NCI-H1436 (cell line): ENCODE measurements at places on chromosomes 2 and 18.

DNA sequence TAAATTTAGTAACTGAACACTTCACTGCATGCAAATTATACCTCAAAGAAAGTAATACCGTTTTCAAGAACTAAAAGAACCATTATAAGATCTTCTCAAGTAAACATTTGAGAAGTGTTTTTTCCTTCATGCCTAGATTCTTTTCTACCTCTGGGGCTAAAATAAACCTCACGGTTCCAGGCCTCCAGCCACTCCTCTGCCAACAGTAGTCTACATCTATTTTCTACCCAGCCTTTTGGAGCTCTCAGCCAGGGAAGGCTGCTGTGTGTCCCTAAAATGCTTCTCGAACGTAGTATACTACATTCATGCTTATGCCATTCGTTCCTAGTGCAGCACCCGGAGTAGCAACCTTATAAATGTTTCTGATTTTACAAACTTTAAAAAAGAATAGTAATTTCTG lies 219.7 kb downstream of the AFF3 start:
- DNase-seq: no peak

- no peak for DNase-seq
Measured at GRCh38 chr2:127582863-127583861, 47.7 kb downstream of the MYO7B start.

DNA sequence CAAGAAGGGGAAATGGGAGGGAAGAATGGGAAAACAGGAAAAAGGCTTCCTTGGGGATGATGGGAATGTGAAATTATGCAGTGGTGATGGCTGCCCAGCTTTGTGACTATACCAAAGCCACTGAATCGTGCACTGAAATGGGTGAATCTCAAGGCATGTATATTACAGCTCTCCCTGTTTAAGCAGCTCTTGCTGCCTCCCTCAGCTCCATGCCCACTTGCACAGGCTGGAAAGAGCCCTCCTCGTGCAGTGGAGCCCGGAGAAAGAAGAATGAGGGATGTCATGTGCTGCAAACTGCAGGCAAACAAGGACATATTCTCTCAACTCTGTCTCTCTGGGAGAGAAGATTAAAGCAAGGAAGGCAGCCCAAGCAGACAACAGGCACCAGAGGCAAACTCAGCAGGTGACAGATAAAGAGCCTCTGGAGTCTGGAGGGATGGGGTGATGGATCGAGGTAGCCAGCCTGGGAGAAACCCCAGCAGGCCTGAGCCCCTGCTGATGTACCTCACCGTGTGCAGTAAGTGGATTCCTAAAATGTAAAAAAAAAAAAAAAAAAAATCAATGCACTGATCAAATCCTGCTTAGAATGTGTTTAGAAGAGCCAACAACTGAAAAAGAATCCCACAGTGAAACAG lies 62.4 kb upstream of the SLC66A3 start:
- no peak for DNase-seq

- DNase-seq: no peak
Measured at GRCh38 chr2:121648206-121649148, 785 bp downstream of the CLASP1 start.

DNA sequence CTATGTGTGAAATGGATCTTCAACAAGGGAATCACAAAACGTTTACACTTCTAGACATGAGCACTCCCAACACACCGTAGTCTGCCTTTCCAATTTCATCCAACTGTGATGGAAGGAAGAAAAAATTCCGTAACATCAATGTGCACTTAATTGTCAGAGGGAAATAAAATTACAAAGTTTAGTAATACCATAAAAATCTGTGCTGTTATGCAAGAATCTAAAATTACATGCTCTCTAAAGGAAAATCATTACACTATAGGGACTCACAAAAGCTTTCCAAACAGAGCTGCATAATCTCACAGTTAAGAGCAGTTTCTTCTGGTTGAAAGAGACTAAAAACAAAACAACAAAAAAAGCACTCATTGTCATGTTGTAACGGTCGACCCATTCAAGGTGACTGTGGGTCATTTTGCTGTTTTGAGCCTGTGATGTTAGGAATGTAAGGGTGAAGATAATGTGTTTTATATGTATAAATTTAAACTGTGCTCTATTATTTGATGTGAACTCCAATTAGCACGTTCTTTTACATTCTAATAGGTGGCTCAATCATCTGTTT lies 698.0 kb downstream of the TDRD15 start:
- no peak for DNase-seq

DNA sequence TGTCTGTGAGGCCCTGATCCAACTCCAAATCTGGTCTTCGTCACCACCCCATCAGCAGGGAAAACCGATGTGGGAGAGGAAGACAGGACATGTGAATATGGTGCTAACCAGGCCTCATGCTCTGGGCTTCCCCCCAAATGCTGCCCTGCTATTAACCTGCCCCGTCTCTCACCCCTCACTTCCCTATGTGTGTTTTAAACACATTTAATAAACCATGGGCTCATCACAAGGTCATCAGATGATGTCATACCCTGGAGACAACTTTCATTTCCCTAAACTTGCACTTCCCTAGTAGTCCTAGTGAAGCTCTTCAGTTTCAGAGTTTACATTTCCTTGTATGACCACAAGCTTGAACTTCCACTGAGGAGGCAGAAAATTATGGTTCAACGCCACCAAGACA lies 49.9 kb downstream of the CD8B2 start:
- no peak for DNase-seq

DNA sequence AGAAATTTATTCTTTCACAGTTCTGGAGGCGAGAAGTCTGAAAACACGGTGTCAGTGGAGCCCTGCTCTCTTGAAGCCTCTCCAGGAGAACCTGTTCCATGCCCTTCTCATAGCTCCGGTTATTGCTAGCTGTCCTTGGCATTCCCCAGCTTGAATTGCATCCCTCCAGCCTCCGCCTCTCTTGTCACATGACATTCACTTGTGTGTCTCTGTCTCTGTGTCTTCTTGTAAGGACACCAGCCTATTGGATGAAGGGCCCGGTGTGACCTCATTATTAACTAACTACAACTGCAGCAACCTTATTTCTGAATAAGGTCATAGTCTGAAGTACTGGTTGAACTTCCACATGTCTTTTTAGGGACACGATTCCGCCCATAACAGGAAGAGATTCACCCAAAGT lies 4.5 kb upstream of the PRSS56 start:
- DNase-seq: no peak

DNA sequence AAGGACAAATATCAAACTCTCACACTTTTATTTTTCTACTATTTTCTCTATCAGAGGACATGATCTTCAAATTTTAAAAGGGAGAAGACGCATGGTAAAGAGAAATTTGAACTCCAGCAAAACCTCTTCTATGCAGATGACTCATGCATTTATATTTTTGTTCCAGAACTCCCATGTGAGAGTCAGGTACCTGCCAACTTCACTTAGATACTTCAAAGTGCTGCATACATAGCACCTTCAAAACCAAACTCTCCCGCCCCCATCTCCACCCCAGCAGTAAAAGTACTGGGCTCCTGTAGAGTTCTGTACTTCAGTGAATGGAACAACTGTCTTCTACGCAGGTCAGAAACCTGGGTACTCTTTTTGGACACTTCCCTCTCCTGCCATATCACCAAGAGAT lies 398.3 kb downstream of the TGIF1 start:
- DNase-seq: no peak

GRCh38 chr2:164511738-164512137 lies 109.5 kb downstream of the GRB14 start:
- DNase-seq: no peak

DNA sequence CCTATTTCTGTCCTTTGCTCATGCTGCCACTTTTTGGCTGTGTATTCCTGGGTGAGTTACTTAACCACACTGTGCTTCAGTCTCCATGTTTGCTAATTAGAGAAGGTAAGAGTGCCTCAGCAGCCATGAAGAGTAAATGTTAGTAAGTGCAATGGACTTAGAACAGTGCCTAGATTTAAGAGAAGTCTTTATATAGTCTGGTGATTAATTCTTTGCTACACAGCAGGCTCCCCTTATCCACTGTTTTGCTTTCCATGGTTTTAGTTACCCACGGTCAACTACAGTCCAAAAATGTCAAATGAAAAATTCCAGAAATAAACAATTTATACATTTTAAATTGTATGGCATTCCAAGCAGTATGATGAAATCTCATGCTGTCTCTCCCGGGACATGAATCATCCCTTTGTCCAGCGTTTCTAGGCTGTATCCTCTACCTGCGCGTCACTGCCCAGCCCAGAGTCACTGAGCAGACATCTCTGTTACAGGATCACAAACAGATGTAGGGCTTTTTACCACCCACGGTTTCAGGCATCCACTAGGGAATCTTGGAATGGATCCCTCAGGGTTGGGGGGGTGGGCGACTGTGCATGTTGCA lies 91.0 kb downstream of the CTIF start:
- DNase-seq: no peak

GRCh38 chr2:69911985-69912563 lies 2.8 kb upstream of the MXD1 start:
- DNase-seq: peak; percentile 66

DNA sequence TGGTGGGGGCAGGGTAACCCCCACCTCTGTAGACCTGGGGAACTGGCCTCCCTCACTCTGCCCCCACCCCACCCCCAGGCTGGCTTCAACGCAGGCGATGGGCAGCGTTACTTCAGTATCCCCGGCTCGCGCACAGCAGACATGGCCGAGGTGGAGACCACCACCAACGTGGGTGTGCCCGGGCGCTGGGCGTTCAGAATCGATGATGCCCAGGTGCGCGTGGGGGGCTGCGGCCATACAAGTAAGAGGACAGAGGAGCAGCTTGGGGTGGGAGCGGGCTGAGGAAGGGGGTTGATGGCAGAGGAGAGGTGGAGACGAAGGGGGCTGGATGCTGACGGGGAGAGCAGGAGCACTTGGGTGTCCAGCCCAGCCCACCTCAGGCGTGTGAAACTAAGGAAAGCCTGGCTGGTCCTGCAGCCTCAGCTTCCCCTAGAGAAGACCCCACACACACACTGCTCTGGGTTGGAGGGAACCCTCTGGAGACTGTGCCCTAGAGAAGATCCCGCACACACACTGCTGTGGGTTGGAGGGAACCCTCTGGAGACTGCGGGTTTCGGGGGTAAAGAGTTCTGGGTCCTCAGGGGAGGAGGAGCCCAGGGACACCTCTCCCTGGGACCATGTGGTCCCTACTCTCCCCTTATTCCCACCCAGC lies 36.2 kb downstream of the SNED1 start:
- no peak for DNase-seq

DNA sequence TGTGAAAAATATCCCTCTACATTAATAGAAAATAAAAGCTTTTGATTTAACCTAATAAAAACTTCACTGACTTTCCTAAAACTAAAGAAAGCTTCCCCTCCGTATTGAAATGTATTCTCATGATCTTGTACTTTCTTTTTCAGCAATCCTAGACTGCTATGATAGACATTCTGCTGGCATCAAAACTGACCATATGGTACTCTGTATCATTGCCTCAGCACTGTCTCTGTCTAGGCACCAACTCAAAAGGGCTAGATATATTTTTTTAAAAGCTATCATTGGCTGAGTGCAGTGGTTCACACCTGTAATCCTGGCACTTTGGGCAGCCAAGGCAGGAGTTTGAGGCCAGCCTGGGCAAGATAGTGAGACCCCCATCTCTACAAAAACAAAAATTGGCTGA lies 32.9 kb downstream of the CDKL4 start:
- DNase-seq: no peak

DNA sequence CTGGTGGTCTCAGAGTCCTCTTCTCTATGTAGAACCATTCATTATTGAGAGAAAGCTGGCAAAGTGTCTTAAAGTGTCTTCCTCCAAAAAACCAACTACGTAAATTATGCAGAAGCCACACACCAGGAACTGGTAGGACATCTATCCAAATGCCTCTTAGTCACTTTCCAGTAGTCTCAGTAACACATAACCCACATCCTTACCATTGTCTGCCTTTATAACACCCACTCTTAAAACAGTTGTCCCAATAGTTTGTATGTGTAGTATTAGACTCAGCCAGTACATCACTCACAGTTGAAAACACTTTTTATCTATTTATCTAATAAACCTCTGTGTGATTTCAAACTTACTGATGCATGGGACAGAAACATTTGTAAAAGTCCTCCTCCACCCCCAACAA lies 143.6 kb upstream of the HNRNPA3 start:
- no peak for DNase-seq

DNA sequence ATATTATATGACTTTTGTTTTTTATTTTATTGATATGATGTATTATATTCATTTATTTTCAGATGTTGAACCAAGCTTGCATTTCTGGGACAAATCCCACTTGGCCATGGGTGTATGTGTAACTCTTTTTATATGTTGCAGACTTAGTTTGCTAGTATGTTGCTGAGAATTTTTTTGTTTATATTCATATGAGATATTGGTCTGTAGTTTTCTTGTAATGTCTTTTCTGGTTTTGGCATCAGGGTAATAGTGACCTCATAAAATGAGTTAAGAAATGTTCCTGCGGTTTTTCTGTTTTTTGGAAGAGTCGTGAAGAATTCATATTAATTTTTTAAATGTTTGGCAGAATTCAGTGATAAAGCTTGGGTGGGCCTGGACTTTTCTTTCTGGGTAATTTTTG lies 88.7 kb downstream of the ASB1 start:
- no peak for DNase-seq

GRCh38 chr2:96775160-96775559 lies 14.5 kb downstream of the CNNM4 start:
- no peak for DNase-seq

GRCh38 chr2:215884451-215885087 lies 128.8 kb downstream of the MREG start:
- no peak for DNase-seq

DNA sequence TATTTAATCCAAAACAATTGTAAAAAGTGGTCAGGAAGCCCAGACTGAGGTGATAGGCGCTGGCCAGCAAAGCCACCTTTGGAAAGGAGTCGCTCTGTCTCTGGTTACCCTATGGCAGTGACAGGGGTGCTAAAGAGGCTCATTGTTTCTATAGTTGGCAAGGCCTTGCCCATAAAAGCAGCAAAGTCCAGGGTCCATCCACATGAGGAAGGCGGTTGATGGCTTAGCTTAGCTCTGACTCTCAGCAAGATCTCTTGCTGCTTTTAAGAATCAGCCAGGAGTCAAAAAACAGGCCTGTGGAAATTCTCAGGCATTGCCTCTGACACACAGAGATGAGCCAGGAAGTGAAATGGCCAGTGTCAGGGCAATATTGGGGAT lies 57.8 kb upstream of the CYP26B1 start:
- DNase-seq: no peak

GRCh38 chr18:70558371-70558770 lies 269.5 kb downstream of the SOCS6 start:
- DNase-seq: no peak

GRCh38 chr2:170163411-170164065 lies 14.4 kb upstream of the MYO3B start:
- peak; percentile 71 for DNase-seq

DNA sequence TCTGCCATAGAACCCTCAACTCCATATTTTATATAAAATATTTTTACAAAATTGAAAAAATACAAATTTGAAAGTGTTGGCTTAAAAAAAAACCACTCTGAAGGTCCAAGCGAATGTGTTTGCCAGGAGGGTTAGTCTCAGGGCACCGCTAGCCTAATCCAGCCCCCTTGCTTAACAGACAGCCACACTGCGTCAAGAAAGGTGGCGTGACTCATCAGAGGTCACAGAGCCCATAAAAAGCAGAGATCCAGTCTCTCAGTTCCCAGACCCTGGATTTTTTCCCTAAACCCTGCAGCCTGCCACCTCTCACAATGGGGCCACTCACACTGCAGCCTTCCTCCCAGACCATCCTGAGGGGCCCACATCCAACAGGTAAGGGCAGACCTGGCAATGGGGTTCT lies 3.9 kb upstream of the TNS1 start:
- DNase-seq: no peak
